ENCODE measurements at places on chromosomes 7 and 10.

GRCh38 chr7:117001283-117001682, 48.0 kb downstream of the ST7 start:
- no peak for DNase-seq

- DNase-seq = no peak
These were observed 865 bp downstream of the ZNF438 start for GRCh38 chr10:31030800-31031199.

- DNase-seq = no peak
These were observed 37.7 kb downstream of the CAMK2B start for GRCh38 chr7:44287488-44288380.

DNA sequence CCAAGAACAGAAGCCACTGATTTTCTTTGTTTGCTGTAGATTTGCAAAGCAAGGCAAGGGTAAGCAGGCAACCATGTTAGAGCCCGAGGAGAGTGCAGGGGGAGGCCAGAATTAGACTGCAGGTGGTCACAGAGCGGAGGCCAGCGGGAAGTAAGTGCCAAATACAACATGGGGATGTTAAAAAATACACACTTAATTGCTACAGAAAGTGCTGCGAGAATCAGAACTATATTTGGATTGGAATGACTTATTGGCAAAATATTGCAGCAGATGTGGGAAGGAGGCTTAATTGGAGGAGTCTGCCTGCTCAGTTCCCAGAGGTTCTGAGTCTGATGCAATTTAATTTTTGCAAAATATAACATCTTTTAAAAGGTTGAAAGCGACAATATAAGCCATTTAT, 49.7 kb upstream of the ADCY1 start:
- DNase-seq = no peak

DNA sequence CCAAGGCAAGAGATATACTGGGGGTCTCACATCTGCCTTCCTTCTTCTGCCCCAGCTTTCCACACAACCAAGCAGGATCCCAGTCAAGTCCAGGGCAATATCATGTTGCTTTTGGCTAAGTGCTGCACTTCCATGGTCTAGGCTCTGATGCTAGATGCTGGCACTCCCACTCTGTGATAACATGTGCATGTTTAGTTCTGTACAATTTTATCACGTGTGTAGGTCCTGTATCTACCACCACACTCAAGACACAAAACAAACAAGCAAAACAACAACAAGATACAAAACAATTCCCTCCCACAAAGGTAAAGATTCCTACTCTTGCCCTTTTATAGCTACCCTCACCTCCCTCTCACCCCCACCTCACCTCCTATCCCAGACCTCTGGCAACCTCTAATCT, 105.6 kb upstream of the HABP2 start:
- no peak for DNase-seq

GRCh38 chr10:49798275-49798674, 36.2 kb upstream of the OGDHL start:
- no peak for DNase-seq

DNA sequence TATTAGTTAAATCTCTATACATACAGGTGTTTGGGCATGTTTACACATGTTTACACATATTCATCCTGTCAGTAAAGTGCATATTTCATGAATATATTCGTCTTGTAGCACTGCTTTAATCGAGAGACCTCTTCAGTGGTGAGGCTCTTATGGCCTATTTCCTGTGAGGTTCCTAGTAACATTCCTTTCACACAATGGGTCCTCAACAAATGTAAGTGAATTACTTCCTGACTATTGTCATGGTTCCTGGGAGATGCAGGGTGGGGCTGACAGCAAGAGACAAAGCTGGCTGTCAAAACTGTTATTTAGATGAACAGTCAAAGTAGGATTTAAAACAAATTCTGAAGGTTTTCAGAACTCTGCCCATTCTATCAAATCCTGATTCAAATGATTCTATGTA, 12.4 kb upstream of the SEMA3A start:
- DNase-seq = no peak

DNA sequence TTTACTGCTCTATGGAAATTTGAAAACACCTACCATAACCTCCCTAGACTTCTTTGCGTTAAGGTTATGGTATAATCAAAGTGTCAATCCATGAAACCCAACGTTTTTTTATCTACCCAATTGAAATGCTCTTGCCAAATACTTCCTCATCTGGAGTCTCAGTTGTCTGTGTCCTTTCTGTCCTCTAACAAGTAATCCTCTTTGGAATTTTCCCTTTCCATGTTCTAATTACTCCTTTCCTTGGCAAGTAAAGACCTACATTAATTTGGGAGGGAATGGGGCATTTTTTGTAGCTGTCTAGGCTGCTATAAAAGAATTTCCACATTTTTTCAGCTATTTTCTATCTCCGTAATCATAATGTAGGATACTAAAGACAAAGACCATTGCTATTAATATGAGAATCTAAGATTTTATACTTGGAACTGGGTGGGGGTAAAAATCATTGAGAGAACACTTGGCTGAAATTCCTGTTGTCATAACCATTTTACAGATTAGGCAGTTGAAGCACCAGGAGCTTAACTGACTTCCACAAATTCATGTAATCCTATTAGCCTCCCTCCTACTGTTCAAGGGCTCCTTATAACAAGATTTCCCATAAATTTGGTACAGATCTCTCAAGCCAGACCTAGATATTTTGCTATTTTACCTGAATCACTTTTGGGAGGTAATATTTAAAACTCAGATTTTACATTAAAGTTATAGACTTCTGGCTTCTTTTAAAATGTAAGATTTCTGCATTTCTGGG, 1307.6 kb downstream of the XPNPEP1 start:
- no peak for DNase-seq

- DNase-seq = no peak
These were observed 75.9 kb downstream of the INSIG1 start for GRCh38 chr7:155373359-155374273.

- no peak for DNase-seq
These were observed 74.1 kb downstream of the DOCK1 start for GRCh38 chr10:126979311-126979710.

GRCh38 chr7:30321882-30322192, 37.4 kb downstream of the ZNRF2 start:
- DNase-seq = no peak

- no peak for DNase-seq
These were observed 19.0 kb upstream of the SLK start for GRCh38 chr10:103947799-103948516.

- DNase-seq = no peak
These were observed 42.6 kb upstream of the ZNRF2 start for GRCh38 chr7:30241767-30242166.

DNA sequence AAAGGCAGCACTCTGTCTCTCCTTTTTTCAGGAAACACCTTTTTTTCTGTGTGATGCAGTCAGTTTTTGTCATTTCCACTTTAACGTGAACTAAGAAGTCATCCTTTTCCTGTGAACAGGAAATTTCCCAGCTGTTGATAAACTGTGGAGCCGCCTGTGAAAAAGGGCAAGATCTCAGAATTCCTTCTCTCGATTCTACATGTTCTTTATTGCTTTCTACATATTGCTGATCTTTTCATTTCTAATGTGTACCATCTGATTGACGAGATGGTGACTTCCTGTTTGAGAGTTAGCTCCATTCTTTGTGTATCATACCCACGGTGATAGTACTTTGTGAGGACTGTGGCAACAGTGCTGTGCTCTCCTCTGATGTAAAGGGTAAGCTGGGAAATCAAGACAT, 50.4 kb downstream of the ADD3 start:
- DNase-seq = no peak

- no peak for DNase-seq
These were observed 189.2 kb downstream of the FAM107B start for GRCh38 chr10:14585287-14586193.
